ENCODE measurements at places on chromosomes 16 and 17.

GRCh38 chr17:44759086-44759915 lies 513 bp downstream of the ADAM11 start:
- no peak for DNase-seq

- DNase-seq, result peak; percentile 34
These were observed 51.4 kb downstream of the WSB1 start for GRCh38 chr17:27345141-27345904.

DNA sequence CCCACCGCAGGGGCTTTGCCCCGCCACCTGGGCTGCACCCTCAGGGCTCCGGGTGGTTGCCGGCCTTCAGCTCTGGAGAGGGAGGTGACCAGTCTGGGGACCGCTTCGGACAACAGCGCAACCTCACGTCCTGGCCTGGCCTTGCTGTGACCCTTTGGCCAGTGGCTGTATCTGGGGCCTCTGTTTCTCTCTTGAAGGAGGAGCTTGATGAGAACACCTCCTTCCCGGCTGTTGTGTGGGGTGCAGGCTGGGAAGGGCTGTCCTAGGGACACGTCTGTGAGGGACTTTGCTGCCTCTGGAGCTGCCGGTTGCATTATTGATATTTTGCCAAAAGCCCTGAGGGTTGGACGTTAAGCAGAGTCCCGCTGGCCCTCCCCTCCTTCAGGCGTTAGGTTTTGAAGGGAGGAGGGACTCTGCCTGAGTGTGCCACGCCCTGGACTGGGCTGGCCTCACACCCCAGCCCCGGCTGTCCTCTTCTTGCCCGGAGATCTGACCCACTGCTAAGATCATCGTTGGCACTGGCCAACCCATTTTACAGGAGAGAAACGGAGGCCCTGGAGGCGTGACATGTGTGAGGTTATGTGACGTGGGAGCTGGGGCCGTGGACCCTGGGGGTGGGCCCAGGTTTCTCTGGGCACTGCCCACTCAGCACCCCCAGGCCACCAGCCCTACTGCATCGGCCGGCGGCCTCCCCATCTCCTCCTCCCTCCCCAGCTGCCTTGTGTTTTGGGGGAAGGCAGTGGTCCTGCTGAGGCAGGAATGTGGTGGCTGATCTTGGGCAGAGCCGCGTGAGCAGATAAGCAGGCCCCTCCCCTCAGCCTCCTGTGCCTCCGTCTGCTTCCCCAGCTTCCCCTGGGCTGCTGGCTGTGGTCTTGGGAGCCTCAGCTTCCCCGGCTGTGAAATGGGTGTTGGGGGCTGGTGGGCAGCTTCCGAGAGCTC lies 8.5 kb downstream of the ZFPM1 start:
- no peak for DNase-seq

- no peak for DNase-seq
These were observed 18.1 kb downstream of the NTAN1 start for GRCh38 chr16:15037745-15038144.

DNA sequence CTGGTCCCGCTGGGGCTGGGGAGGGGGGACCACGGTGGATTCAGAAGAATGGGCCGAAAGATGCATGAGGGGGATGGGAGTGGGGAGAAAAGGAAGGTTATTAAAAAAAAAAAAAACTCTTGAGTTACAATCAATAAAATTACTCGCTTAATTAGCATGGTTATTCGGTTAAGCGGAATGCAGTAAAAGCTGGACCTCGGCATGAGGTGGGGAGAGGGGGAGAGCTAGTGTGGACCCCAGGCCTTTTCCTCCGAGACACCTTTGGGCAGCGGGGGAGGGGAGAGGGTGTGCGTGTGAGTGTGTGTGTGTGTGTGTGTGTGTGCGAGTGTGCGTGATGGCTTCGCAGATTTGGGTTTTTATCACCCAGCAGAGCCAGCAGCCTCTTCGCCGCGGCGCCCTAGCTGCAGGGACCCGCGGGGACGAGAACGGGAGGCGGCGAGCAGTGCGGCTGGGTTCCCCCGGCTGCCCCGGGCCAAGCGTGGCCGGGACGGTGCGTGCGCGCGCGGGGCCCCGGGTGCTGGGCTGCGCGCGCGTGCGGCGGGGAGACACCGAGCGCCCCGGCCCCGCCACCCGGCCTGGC lies 3.7 kb downstream of the BAHCC1 start:
- DNase-seq, result no peak

DNA sequence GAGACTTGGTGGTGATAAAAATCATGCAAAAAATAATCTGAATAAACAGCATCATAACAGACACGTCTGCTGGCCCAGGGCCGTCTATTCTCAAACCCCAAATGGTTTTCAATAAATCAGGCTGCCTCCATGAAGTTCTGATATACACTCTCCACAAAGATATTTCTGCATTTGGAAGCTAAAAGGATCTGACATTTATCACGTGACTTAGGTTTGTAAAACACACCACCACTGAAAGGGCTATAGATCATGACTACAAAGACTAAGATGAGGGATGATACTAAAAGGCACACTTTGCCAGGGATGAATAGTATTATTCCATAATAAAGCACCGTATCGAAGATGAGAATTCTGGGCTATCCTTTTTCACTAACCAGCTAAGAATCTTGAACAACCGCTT lies 67.6 kb upstream of the ADAMTS18 start:
- no peak for DNase-seq

GRCh38 chr17:60623415-60623814 lies 23.4 kb downstream of the PPM1D start:
- no peak for DNase-seq

DNA sequence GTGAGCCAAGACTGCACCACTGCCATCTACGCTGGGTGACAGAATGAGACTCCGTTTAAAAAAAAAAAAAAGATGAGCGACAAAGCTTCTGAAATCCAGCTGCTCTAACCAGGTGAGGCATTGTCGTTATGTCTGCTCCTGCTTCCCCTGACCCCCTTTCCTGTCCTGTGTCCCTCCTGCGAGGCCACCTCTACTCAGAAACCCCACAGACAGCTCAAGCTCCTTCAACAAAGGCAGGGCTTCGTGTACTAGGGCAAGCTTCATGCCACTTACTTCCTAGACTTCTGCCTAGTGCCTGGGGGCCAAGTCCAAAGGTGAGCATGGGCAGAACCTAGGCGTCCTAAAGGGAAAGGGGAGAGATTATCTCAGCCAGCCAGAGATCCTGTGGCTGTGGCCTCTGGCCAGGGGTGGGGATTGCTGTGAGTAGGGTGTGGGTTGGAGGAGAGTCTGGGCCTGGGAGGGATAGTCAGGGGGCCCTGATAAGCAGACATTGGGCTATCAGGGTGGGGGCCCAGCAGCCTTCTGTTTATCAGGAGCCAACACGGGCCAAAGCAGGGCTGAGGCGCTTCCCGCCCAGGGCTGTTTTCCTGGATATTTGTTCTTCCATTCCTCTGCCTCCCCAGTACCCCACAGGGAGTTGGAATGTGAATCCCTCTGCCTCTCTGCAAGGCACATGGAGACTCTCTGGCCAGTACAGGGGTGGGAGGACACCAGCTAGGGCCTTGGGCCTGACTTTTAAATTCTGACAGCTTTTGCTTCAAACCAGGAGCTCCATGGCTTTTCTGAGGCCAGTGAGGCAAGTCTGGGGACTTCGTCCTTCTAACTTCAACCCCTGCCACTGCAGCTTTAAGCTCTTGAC lies 10.4 kb downstream of the ERAL1 start:
- DNase-seq, result no peak

- no peak for DNase-seq
These were observed 21.4 kb downstream of the ZDHHC7 start for GRCh38 chr16:84989749-84990620.

DNA sequence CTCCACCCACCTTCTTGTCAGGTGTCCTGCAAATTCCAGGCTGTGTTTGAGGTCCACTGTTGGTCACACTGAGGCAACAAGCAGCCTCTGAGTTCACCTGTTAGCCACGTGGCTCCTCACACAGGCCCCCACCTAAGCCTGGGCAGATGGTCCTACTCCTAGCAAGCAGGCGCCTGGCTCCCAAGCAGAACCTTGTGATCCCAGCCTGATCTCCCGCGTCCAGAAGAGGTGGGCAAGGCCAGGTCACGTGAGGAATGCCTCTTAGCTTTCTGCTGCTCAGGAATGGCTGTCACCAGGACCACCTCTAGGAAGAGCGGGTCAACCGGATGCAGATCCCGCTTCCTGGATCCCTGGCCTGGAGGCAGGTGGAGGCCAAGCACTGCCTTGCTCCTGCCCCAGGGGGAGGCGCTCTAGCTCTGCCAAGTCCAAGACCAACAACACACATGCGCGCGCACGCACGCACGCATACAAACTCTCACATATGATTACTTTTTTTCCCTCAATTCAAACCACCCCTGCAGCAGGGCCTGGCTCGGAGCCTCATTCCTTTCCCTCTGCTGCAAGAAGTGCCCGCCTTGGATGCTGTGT lies 9.5 kb downstream of the CYB561 start:
- no peak for DNase-seq

DNA sequence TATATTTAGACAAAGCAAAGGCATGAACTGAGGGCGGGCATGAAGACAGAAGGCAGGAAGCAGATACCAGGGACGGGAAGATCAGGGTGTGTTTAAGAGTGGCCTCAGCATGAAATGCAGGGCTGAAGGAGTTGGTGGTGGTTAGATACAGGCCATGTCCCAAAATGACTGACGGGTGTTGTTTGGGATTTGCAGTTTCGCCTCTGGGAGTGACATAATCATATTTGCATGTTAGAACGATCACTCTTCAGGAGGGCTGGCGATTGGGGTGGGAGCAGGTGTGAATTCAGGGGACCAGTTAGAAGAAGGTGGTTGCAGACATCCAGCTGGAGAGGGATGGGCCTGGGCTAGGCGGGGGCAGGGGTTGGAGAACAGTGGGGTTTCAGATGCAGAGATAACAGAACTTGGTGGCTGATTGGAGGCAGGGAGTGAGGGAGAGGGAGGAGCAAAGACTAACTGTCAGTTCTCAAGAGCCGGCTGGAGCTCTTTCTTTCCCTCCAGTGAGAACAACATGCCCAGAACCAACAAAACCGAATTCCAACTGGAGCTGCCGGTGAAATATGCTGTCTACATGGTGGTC lies 27.2 kb upstream of the ITGAX start:
- DNase-seq, result no peak

DNA sequence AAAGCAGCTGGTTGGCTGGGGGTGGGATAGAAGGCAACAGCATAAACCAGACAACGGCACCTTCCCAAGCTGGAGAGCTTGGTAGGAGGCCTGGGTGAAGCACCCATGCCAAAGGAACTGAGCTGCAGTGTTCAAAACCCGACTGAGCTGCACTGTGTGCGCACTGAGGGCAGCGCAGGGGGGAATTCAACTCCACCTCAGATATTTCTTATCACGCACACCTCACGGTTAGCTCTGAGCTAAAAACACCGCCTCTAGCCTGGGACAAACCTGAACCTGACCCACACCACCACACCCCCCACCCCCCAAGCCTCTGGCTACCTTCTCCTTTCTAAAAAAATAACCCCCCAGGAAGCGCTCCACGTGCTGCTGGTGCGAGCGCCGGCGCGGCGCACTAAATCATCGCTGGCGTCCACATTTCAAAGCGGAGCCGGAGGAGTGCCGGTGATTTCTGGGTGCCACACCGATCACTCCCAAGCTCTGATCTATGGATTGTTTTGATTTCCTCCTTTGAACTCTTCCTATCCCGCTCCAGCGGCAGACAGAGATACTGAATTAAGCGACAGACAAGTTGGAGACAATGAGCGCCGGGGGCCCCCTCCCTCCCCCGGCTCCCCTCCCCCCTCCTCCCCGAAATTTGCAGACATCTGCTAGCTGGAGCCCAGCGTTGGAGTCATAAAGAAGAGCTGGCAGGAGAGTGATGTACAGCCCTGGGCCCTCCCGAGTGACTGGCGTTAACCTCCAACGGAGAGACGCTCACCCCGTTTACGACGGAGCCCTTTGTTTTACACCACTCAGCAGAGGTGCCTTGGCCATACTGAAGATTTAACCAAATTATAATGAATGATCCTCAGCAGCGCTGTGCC lies 85.0 kb downstream of the NOG start:
- no peak for DNase-seq

- peak; percentile 77 for DNase-seq
These were observed 19.3 kb downstream of the GDE1 start for GRCh38 chr16:19502395-19503131.

- no peak for DNase-seq
These were observed 19.4 kb downstream of the ERN1 start for GRCh38 chr17:64110379-64111152.

- DNase-seq, result no peak
These were observed 35.9 kb downstream of the TBX4 start for GRCh38 chr17:61487989-61488595.

- DNase-seq, result no peak
These were observed 14.2 kb upstream of the ZFHX3 start for GRCh38 chr16:73062001-73062616.

DNA sequence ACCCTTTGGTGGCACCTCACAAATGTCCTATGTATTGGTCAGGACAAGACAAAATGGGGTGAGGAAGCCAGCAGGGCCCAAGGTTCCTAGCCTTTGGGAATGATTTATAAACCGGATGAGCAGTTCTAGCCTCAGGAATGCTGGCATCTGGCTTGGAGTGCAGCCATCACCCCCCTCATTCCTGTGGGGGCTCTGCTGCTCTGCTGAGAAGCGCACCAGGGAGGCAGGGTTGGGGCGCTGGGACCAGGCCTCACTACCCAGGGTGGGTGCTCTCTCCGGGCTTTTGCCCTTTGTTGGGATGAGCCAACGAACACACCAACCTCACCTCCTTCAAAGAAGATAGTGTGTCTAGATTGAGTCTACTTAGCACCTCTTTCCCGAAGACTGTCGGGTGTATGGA lies 39.2 kb downstream of the TMEM11 start:
- DNase-seq, result no peak

DNA sequence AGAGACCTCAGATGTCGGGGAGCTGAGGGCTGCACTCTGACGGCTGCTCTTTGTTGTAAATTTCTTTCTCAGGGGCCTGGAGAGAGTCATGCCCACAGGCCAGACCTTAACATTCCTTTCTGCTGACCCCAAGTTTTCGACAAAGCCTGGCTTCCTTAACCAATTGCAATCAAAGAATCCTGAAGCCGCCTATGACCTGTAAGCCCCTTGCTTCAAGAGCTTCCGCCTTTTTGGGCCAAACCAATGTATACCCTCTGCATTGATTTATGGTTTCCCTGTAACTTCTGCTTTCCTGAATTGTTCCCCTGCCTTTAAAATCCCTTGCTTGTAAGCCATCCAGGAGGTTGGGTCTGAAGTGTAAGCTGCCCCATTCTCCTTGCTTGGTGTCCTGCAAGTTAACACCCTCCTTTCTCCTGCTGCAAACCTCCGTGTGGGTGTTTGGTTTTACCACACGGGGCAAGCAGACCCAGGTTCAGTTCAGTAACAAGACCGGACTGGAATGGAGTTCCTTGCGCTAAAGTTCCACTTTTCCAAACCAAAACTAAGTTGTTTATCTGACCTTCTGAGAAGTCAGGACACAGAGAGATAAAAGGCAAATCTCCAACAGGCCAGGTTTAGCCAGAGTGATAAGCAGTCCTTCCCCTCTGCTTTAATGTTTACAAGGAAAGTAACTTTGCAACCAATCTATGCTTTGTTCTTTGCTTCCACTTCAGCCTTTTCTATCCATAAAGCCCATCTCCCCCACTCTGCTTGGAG lies 141.6 kb downstream of the KCNJ12 start:
- DNase-seq, result no peak

DNA sequence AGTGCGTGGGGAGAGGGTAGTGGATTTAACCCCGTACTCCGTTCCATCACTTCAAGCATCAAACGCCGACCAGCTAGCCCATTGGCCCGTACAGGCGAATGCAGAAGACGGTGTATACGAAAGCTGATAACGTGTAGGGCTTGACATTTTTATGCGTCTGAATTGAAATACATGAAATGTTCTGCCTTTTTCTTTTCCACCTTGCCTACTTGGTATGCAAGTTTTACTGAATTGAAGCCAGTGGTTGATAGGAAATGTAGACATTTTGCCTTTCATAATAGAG lies 834 bp upstream of the STAT3 start:
- no peak for DNase-seq
